ENCODE measurements at places on chromosomes 6 and 20.

DNA sequence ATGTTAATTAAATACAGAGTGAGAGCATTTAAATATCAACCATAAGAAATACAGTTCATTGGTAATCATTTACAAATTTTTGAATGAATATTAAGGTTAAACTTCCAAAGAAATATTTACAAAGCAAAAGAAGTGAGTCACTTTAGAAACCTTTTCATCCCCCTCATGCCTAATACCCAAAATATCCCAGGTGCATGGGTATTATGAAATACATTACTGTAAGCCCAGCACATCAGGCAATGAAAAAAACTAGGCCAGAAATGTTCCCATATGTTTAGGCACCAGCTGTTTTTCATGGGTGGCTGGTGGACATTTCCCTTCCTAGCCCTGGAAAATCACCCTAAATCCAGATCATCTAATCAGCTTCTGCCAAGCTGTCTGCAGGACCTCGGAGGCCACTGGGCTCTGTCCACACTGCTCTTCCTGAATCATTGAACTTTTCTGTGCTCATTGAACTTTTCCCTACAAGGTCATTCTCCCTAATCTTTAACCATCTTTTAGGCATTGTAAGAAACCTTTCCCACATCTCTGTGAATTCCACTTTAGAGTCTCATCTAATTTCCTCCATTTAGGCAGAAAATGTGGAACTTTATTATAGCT, 145.3 kb upstream of the STXBP5 start:
- no peak for DNase-seq

GRCh38 chr20:14304472-14304871, 32.9 kb downstream of the FLRT3 start:
- no peak for DNase-seq

DNA sequence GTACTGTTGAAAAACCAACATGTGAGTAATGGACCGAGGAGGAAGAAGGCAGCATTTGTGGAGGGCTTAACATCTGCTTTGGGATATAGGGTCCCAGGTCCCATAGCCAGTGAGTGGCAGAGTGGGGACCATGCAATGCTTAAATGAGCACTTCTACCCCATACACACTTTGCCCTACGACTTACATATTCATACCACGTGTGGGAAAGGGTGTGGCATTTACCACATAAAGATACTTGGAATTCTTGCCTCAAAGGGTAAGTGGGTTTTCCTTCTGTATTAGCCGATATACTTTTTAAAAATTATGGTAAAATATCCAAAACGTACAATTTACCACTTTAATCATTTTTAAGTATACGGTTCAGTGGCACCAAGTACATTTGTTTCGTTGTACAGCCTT, 199.3 kb downstream of the BACH2 start:
- no peak for DNase-seq

DNA sequence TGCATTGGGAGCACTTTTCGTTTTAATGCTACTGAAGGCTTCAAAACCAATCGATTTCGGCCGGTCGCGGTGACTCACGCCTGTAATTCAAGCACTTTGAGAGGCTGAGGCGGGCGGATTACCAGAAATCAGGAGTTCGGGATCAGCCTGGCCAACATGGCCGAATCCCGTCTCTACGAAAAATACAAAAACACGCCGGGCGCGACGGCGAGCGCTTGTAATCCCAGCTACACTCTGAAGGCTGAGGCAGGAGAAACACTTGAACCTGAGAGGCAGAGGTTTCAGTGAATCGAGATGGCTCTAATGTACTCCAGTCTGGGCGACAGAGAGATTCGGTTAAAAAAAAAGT, 58.4 kb downstream of the TRIM38 start:
- no peak for DNase-seq

GRCh38 chr6:46014511-46015118, 1.0 kb downstream of the CLIC5 start:
- no peak for DNase-seq

DNA sequence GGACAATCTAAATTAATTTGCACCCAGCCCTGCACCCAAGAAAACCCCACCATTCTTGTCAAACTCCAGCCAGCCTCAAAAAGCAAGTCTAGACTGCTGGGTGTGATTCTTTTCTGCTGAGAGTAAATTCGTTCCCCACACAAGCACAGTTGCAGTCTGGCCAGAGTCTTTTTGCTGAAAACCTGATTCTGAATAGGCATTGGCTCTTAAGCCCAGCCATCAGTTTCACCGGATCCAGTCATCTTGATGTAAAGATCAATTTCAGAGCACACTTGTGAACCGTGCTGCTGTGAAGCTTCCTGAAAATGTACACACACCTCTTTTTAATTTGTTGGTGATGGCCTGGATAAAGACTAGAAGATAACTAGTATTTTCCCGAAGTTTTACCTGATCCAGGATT, 159.4 kb upstream of the GGTLC1 start:
- DNase-seq: no peak

DNA sequence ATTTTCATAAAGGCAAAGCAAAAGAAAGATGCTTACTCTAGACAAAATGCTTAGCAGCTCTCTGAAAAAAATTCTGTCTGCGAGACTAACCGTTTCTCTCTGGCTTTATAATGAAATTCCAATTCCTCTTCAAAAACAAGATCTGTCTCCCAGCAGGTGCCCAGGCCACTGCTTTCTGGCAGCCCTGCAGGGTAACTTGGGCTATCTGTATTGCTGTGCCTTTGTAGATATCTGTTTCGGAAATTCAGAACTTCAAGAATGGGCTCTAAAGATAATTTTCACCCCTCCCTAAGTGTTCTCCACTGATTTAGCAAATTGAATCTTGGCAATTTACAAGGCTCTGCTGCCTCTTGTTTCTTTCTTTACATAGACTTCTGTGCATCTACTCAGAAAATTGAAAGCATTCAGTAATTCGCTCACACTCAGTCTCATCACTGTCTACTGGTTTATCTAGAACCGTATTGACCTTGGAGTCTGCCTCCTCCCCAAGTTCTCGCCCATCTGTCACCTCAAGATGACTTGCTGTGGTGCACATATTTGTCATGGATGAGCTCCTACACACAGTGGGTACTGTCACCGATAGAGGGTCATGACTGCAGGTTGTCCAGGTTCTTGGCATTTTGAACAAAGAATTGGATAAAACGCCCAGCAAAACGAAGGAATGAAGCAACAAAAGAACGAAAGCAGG, 26.4 kb upstream of the FABP7 start:
- no peak for DNase-seq

DNA sequence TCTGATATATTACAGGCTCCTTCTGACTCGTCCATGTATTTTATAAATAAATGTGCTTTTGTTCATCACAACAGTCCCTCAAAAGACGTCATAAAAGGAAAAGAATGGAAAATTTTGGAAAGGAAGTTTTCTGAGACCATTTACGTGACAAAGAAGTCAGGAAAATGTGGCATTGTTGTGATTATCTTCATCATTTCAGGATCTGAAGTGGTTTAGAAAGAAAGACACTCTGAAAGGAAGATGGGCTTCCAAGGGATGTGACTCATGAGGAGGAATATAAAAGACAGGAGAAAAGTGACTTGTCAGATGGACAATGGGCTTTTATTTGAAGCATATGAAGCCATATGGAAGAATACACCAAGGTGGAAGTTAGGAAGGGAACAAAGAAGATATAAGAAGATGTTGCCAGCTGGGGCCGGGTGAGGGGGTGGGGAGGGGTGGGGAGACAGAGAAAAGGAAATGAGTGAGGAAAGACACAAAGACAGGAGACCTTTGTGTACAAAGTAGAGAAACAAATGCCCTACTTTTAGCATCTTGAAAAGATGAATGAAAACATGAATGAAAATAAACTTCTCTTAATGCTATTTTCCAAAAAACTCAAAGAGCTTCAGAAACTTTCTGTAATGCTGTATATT, 190.3 kb upstream of the PREP start:
- no peak for DNase-seq

DNA sequence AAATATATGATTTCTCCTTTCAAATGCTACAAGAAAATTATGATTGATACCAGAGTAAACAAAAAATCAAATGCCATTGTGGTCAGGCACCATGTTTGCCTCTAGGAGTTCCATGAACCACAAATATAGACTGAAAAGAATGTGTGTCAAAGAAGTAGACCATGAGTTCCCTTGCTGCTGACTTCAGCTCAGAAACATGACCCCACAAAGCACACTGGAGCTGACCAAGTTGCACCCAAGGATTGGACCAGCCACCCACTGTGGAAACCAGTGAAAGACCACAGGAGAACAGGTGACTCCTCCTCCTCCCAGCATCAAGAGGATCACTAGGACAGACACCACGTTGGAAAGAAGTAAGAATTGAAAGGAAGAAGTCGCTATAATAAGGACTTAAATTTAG, 90.8 kb upstream of the TENT5A start:
- no peak for DNase-seq

GRCh38 chr6:3324262-3324942, 65.7 kb downstream of the PSMG4 start:
- DNase-seq: no peak

- no peak for DNase-seq
Observed at GRCh38 chr6:33722103-33722623, 10.7 kb upstream of the UQCC2 start.

- no peak for DNase-seq
Observed at GRCh38 chr6:82143041-82143481, 104.5 kb downstream of the IBTK start.

GRCh38 chr20:19589787-19590362, 168.2 kb upstream of the RIN2 start:
- DNase-seq: no peak

DNA sequence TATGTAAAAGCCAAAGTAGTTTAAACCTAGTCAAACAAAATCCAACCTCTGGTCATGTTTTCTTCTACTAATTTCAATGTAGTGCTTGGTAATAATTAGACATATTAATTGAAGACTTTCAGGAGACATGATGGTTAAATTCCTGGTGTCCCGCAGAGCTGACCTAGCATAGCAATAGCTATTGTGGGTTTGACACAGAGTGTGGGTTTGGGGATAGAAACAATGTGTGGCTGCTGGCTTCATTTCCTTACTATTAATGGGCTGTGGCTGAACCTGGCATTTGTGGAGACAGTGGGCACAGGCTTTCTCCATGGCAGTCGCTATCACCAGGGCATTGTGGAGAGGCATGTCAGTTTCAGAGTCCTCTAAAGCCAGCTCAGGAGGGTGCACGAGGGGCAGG, 54.1 kb upstream of the GGTLC1 start:
- no peak for DNase-seq

- DNase-seq: no peak
Observed at GRCh38 chr6:132693478-132693877, 20.4 kb downstream of the VNN1 start.

DNA sequence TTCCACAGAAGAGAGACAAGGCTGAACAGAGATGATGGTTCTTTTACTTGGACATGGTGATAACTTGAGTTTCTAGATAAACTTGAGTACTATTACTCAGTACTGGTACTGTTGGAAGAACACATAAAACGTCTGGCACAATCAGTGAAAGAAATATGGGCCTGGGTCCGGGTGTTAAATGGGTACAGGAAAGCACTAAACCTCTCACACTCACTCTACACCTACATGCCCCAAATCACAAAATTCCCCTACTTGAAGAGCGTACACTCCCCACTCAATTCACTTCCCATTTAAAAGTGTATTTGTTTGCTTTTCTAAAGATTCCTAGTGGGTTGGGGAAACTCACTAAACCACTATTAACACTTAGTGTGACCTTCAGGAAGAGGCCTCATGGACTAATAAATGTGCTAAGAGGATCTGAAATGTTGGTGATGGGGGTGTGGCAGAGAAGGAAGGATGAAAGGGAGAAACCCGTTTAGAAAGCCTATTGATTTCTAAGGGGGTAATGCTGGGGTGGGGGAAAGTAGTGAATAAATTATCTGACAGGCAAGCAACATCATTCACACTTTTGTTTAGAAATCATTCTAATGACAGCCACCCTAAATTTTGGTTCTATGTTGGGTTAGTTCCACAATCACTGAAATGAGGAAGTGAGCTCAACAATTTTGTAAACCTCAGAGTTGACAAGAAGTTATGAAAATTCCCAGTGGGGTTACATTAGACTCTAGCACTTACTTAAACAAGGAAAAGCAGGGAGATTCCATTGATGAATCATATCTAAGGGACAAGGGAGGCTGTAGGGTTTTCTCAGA, 222.6 kb upstream of the MARCKS start:
- DNase-seq: no peak

DNA sequence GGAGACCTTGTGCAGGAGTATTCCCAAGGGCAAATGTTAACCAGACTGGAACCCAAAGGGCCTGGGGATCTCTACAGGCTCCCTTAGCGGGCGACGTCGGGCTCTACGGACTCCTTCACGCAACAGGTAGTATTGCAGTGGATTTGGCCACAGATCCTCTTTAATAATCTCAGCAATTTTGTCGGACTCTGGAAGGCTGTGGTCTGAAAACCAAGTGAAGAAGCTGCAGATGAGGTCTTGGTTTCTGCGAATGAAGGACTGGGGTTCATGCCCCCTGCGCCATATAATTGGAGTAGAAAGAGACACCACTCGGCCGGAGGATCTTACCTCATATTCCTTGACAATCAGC, 1.3 kb downstream of the TSPYL1 start:
- no peak for DNase-seq

DNA sequence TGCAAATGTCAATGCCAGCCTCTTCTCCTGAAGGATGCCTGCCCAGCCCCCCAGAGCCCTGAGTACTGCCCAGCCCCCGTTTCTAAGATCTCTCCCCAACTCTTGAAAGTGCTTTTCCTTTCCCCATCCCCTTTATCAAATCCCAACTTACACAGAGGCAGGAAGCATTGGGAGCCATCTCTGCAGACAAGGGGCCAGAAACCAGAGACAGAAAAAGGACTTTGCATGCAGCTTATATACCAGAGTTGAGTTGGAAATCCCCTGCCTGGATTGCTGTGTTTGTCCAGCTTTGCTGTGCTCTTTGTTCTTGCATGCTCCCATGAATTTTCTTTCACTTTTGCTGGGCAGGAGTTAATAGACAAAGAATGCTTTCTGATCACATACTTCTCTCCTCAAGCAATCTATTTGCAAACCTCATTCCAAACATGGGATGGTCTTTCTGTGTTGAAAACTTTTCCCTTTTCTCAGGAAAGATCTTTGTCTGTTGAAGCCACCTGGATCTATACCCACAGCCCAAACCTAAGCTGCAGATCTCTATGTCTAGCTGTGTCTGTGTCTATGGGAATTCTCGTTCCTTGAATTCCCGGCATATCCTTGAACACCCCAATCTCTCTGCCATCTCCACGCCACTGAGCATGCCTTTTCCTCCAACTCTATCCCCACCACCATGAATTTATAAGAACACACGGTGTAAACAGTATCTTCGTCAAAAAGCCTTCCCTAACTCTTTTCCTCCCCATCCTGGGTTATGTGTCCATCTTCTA, at the start of gene UBD:
Gene UBD, minus strand, starts transcription at position 209 of the 764 bp plus-strand sequence. Its CDS starts 31 bp downstream, at position 178.
- no peak for DNase-seq

GRCh38 chr6:53998303-53998702, 112.9 kb upstream of the MLIP start:
- no peak for DNase-seq

GRCh38 chr6:168597471-168597875, 156.5 kb downstream of the SMOC2 start:
- no peak for DNase-seq

- DNase-seq: no peak
Observed at GRCh38 chr20:33624399-33624798, 37.7 kb upstream of the C20orf144 start.
